ENCODE measurements at places on chromosomes 2 and 18.

DNA sequence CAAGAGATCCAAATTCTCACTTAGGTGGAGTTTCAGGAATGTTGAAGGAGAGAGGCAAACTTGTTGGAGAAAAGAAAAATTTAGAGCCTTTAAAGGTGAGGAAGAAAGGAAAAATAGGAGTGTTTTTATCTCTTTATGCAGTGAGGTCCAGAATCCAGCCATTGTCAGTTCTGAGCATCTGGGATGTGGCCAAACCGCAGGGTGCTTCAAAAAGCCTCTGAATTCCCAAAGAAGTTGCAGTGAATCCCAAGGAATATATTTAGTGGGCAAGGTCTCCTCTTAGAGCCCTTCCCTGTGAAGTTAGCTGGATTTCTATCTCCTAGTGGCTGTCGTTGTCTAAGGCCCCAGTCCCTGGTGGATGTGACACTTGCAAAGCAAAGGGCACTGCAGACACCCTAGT is 51.2 kb downstream of the MTCL1 start:
- DNase-seq: no peak

- DNase-seq: no peak
These were observed 33.2 kb downstream of the SPOPL start for GRCh38 chr2:138534791-138535190.

GRCh38 chr18:7155092-7155491 is 37.5 kb upstream of the LAMA1 start:
- DNase-seq: no peak

- no peak for DNase-seq
These were observed 49.3 kb downstream of the LYPD6B start for GRCh38 chr2:149087751-149088150.

DNA sequence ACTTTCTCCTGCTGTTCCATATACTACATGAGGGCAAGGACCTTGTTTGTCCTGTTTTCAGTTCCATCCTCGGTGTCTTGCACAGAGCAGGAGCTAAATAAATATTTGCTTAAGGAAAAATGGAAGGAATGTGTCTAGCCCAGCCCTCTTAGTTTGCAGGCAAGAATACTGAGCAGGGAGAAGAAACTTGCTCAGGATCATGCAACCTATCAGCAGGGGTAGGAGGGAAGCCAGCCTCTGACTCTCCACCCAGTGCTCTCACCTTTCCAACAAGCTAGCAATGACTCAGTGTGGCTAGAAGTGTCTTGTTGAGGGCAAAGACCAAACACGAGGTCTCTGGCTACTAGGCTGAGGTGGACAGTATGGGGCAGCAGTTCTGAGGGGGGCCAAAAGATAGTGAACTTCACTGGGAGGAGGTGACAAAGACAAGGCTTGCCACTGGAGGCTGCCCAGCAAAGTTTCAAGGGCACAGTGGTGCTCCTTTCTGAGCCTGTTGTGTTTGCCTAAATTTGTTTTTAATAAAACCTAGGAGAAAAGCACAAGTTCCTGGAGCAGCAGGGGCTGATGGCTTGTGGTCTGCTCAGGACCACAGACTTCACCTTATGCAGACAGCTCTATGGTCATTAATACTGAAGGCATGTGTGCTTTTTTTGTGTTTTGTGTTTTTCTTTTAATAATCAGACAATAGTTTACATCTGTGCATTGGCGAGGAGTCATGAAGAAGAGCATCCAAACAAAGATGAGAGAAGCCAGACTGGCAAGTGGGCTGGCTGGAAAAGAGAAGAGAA is 49.1 kb upstream of the CTAGE1 start:
- DNase-seq: no peak

DNA sequence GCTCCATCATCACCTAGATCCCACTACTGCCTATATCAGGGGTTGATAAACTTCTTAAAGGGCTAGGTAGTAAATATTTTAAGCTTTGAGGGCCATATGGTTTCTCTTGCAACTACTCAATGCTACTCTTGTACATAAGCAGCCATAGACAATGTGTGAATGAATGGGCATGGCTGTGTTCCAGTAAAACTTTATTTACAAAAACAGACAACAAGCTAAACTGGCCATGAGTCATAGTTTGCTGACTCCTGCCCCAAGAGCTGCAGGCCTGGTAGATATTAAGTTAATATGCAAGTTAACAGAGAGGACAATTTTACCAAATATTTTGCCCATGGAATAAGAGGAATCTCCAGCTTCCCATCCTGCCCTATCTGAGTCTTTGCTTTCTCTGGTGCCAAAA is 29.8 kb upstream of the MYO3B start:
- no peak for DNase-seq

DNA sequence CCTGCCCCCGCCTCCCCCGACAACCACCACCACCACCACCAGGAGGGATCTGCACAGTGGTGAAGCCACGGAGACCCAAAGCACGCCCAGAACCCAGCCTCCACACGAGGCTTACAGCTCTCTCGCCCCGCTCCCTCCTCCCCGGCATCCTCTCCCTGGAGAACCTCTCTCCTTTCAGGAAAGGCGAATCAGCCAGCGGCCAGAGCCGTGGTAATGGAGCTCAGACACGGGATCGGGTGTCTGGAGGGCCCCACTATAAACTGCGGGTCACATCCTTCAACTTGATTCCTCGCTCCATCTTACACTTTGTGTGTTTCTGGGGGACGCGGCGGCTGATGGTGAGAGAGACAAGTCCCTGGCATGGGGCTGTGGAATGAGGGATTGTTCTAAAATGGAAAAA is 271.5 kb upstream of the SIX2 start:
- DNase-seq: no peak

DNA sequence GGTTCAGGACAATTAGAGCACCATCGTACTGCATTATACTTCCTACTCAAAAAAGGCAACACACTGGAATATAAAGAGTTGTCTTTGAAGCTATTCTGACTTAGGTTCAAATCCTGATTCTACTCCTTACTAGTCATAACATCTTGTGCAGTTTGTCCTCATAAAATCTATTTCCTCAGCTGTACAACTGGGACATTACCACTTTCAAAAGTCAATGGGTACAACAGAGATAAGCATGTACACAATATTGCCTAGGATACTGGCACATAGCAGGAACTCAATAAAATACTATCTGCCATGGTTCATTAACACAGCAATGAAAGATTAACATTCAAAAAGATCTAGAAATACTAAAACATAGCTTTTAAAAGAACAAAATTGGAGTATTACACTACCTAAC is 11.3 kb downstream of the SOS1 start:
- no peak for DNase-seq

All from activated CD4-positive, alpha-beta T cell treated with anti-CD3 and anti-CD28 coated beads for 4 hours (primary cell).